ENCODE measurements at places on chromosomes 13 and 19.
A peak's percentile ranks its signal among the peaks of the same experiment; 100 is the strongest.

- peak; percentile 56 for DNase-seq
Observed at GRCh38 chr13:112696001-112696868, 6.4 kb downstream of the ATP11A start.

- no peak for DNase-seq
Observed at GRCh38 chr19:18149596-18149975, 3.4 kb upstream of the PIK3R2 start.

- DNase-seq, result no peak
Observed at GRCh38 chr13:36362251-36362650, 16.1 kb upstream of the SPART start.

DNA sequence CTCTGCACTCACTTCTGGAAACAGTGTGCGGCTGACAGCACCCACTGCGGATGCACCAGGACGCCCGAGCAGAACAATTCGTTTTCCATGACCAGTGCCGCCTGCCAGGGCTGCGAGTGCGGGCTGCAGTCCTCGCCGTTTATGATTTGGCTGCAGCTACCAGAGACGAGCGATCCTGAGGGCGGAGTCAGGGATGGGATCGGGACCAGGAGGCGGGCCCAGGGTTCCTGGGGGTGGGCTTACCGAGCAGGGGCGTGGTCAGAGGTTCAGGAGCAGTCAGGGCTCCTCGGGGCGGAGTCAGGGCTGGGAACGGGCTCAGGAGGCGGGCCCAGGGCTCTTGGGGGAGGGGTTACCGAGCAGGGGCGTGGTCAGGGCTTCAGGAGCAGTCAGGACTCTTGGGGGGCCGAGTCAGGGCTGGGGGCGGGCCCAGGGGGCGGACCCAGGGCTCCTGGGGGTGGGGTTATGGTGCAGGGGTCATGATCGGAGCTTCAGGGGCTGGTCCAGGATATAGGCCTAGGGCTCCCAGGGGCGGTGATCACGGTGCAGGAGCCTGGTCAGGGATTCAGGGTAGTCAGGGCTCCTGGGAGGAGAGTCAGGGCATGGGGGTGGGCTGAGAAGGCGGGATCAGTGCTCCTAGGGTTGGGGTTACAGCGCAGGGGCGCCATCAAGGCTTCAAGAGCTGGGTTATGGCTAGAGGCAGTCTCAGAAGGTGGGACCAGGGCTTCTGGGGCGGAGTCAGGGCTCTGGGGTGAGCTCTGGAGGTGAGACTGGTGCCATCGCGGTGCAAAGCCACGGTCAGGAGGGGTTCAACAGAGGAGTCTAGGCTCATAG lies 1.7 kb downstream of the KLK4 start:
- no peak for DNase-seq

DNA sequence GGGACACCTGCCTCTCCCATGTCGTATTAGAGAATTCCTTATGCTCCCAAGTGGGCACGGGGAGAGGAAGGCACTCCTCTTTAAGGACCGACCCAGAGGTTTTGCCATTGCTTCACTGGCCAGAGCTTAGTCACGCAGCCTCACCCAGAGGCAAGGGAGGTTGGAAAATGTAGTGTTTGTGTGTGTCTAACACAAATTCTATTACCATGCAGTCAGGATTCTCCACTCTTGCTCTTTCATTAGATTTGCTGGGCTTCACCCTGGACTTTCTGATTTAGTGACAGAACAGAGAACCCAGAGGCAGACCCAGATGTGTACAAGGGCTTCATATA lies 14.6 kb upstream of the NCCRP1 start:
- DNase-seq, result no peak

GRCh38 chr19:12494260-12494860 lies 9.7 kb upstream of the ZNF709 start:
- DNase-seq, result no peak

GRCh38 chr13:109941951-109942350 lies 155.6 kb upstream of the IRS2 start:
- DNase-seq, result no peak

DNA sequence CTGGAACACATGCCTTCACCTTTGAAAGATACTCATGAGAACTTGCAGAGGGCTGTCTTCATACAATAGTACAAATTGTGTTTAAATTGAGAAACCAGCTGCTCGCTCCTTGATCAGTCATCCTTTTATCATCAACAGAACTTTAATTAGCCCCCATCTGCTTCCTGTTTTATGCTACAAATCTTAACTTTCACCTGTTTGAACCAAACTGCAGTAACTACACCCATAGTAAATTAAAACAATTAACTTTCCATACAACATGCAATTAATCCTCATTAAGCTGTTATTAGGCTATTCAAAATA lies 85.2 kb downstream of the FOXO1 start:
- DNase-seq, result no peak

- no peak for DNase-seq
Observed at GRCh38 chr19:44525721-44526430, 3.6 kb downstream of the CEACAM20 start.

- DNase-seq, result no peak
Observed at GRCh38 chr13:107462501-107462900, 752.8 kb downstream of the LIG4 start.

DNA sequence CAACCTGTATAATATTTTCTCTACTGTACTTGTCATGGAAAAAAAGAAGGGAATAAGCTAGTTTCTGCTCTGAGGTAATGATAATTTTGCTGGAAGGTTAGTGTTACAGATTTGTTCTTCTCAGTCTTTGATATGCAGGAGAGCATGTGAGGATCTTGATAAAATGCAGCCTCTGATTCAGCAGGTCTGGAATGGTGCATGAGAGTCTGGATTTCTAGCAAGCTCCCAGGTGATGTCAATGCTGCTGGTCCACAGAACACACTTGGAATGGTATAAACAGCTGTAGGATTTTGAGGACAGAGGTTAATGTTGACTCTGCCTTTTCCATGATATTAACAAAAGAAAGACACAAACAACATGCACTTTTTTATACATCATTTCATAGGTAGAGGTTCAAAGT lies 173.6 kb downstream of the NDFIP2 start:
- no peak for DNase-seq

- DNase-seq, result no peak
Observed at GRCh38 chr13:51297556-51297955, 41.9 kb upstream of the SERPINE3 start.

DNA sequence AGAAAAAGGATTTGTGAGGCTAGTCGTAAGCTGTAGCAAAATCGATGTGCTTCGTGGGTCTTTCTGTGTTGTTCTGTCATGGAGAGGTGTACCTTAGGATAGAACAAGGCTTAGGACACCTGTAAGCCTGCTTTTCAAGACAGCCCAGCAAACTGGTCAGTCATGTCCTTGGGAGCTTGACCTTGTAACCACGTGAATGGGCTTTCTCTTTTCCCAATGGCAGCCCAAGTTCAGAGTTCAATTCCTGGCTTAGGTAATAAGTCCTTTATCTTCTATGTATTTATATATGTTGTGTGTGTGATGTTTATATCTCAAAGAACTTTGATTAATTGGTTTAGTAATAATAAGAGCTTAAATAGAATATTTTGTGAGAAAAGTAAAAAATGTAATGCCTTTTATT lies 112.9 kb downstream of the TNFRSF19 start:
- DNase-seq, result no peak

DNA sequence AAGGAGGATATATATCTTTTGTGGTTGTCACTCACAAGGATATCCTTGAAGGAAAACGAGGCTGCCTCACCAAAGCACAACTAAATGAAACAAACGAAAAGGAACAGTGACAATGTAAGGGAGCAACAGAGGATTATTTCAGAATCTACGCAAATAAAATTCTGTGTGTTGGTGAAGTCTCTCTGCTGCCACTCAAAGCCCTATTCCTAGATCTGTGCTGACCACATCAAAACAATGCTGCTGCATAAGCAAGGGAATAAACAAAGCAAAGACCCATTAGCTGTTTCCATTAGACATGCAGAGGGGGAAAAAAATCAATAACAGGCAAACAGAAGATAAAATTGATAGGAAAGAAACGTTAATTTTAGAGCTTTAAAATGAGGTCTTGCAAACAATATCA lies 204.4 kb downstream of the MZT1 start:
- no peak for DNase-seq

- no peak for DNase-seq
Observed at GRCh38 chr19:13255041-13255718, 105.0 kb downstream of the IER2 start.

GRCh38 chr19:13797870-13798269 lies 2.6 kb downstream of the ZSWIM4 start:
- DNase-seq, result no peak

- peak; percentile 92 for DNase-seq
Observed at GRCh38 chr19:46813839-46814358, 25.5 kb upstream of the SLC1A5 start.

DNA sequence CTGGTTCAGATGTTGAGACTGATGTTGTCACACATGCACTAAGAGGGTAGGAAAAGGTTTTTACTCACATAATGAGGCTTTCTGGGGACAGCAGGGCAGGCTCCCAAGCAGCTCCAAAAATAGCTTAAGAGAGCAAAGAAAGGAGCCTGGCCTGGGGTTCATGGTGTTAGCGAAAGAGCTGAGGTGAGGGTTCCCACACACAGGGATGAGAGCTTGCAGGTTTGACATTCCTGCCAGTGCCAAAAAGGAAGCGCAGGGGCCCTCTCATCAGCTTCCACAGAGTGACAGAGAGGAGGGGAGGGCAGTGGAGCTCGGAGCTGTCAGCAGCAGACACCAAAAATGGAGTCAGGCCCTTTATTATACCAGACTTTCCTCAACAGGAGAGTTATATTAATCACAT lies 65.5 kb upstream of the FAM216B start:
- no peak for DNase-seq

DNA sequence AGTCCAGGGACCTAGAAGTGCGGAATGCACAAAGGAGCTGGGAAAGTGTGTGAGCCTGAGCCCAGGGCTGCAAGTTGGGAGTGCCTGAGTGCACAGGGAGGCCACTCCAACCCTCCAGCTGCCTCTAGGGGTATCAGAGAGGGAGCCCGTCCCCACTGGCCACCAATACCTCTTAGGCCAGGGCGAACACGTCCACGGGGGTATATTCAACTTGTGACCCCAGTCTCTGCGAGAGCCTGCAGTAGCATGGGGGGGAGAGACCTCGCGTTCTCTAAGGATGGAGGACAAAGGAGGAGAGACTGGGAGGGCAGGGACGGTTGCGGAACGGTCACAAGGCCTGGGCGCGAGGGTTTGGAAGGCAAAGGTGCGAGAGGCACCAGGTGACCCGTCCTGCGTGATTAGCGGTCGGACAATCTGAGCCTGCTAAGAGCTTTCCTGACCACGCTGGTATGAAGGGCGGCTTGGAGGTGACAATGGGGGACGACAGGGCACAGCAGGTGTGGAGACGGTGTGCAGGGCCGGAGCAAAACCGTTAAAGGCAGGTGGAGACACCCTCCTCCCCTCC lies 676 bp downstream of the CD320 start:
- DNase-seq, result no peak

DNA sequence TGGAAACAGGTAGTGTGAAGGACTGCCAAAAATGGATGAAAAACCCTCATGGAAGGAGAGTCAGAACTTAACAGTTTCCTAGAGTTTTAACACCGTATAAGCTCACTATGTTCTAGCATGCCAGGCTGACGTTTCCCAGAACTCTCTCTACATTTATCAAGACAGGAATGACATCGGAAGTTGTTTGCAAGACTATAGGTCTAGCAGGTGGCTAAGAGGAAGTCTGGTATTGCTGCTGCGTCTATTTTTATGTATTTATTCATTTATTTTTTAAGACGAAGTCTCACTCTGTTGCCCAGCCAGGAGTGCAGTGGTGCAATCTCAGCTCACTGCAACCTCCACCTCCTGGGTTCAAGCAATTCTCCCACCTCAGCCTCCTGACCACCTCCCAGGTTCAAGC lies 20.5 kb upstream of the ARL11 start:
- no peak for DNase-seq

DNA sequence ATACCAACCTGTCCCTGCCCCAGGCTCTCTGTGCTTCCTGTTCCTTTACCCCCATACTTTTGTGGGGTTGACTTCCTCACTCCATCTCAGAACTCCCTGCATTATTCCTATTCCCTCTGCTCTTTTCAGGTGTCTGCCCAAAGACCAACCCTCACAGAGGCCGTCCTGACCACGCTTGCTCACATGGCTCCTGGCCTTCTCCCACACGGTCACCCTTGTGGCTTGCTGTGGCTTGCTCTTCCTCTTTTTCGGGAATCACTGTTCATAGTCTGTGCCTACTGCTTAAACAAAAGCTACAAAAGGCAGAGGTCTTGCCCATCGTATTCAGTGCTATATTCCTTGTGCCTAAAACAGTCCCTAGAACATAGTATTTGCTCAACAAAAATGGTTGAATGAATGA lies 25.2 kb upstream of the ARGLU1 start:
- DNase-seq, result no peak

DNA sequence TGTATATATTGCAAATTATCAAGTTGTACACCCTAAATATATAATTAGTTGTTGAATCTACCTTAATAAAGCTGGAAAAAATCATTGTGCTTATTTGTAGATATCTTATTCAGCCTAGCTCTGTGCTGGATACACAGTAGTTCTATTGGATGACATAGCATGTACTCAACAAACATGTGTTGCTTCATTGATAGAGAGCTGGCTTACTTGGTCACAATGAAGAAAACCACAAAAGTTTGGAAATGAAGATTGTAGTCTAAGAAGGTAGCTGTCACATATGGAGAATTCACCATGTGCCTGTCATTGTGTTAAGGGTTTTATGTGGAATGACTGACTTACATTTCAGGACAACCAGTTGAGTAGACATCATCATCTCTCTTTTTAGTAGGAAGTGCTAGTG lies 278.9 kb downstream of the LMO7 start:
- no peak for DNase-seq

DNA sequence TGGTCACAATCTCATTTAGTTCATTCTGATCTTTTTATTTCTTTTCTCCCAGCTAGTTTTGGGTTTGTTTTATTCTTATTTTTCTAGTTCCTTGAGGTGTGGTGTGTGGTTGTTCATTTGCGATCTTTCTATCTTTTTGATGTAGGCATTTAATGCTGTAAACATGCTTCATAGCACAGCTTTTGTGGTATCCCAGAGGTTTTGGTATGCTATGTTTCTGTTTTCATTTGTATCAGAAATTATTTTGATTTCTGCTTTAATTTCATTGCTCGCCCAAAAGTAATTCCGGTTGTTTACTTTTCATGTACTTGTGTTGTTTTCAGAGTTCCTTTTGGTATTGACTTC lies 12.6 kb downstream of the DNAJC3 start:
- no peak for DNase-seq

GRCh38 chr13:95411428-95412040 lies 110.3 kb upstream of the ABCC4 start:
- DNase-seq, result no peak

- DNase-seq, result no peak
Observed at GRCh38 chr13:97417698-97418097, 16.3 kb upstream of the RAP2A start.

DNA sequence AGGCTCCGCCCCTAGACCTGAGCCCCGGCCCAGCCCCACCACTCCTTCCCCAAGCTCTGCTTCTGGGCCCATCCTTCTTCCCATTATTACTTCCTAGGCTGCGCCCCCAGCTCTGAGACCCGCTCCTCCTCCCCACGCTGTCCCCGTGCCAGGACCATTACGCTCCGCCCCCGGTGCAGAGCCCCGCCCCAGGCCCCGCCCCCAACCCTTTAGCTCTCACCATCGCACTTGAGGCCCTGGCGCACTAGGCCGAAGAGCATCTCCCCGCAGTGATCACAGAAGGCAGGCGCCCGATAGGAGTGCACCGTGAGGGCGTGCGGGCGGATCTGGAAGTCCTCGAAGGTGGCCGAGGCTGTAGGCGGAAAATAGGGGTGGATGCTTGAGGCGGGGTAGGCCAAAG lies 6.2 kb downstream of the PRKD2 start:
- no peak for DNase-seq

- DNase-seq, result no peak
Observed at GRCh38 chr13:77810878-77811277, 107.8 kb downstream of the EDNRB start.
